AML-193 (cell line): ENCODE measurements at places on chromosomes 6 and 20.

DNA sequence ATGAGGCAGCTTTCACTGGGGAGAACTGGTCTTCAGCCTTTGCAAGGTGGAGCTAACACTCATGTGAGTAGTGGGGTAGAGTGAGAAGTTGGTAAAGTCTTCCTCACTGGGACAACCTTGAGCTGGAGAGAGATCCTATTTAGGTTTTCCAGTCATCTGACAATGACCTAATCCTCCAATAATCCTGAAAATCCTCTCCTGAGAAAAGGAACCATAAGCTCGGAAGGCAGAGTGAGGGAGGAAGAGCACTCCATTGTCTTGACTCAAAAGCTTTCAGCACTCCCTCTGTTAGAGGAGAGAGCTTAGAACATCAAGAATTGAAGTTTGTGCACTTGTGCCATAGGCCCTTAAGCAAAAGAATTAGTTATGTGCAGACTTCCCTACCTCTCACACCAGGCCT lies 77.8 kb downstream of the TRAM2 start:
- no peak for DNase-seq

- DNase-seq, result no peak
These were observed 8.7 kb upstream of the SALL4 start for GRCh38 chr20:51811042-51811355.

DNA sequence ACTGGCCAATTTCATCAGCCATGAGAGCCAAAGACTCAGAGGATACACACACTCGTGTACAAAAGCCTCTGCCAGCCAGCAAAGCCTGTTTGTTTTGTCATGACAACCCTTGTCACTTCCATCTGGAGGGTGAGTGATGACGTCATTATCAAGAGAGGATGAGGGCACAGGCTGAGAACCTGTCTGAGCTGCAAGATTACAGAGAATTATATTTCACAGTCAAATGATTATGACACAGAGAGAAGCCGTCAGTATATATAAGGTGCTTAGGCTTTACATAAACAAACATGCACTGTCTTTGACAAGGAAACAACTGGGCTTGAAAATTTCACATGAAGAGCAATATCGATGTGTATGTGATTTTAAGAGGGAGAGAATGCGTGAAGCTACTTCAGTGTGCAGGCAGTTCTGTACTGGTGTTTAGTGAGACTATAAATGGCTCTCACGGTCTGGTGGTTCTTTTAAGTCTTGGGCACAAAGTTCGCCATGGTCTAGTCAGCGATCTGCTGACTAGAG lies 36.5 kb upstream of the BCLAF1 start:
- DNase-seq, result no peak

- DNase-seq, result no peak
These were observed 96.3 kb upstream of the ZBTB24 start for GRCh38 chr6:109579361-109579760.

DNA sequence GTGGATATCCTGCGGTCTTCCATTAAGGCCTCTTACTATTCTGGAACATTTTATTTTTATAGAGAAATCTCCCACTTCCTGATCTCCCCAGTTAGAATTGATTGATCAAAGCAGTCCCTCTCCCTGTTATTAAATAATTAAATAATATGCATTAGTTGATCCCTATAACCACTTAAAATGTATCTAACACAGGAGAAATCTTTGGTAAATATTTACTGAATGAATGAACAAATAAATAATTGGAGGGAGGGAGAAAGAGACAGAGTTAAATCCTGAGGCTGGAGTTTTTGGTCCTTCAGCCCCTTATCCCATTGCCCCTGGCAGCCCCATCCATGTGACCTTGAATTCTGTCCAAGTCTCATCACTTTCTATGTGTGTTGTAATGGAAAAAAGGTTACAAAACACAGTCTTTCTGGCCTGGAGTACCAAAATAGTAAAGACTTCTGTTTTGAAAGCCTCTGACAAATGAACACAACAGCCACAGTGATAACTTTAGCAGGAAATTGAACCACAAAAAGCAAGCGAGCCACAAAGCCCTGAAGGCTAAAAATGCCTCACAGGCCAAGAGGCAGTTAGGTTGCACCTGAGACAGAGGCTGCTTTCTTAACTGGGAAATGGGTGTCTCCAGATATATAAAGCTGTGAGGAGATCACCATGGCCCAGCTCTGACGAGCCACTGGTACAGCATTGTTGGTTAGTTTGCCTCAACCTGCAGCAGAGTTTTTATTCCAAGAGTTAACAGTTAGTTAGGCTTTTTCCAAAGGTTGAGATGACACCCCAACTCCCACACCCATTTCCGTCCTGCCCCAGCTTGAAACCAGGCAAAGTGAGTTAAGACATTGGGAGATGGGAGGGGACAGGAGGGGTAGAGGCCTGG lies 11.3 kb downstream of the NT5E start:
- DNase-seq, result peak; percentile 95

DNA sequence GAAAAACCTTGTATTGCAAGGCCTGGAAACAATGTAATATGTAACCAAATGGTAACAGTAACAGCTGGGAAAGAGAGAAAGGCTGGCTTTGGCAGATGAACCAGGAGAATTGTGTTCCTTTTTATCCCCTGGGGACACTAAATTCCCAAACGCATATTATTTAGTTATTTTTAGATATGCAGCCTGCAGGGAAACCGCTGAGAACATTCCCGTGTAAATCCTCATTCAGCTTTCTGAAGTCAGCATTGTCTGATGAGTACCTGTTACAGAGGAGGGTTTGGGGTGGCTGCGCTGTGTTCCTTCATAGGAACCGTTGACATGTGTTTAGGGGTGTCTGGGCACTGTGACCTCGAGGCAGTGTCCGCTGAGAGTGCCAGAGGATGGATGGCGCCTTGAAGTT lies 101.3 kb downstream of the SMOC2 start:
- DNase-seq, result no peak

DNA sequence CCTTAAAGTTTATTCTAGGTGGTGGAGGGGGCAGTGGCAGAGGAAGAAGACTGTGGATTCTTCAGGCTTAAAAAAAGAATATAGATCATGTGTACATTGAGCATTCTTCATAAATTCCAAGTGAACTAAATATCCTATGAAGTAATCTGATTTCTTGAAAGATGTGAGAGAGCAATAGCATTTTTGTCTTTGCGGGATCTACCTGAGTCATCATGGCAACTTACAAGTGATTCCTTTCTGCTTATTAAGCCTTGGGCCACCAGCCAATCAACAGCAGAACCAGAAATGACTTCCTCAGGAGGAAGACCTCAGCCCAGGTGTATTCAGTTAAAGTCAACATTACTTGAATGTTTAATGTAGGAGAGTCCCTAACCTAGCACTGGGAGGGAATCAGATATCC lies 756.9 kb downstream of the TFAP2A start:
- no peak for DNase-seq

- no peak for DNase-seq
These were observed 22.5 kb downstream of the HLA-G start for GRCh38 chr6:29850011-29850553.

GRCh38 chr6:12474167-12475140 lies 184.3 kb downstream of the EDN1 start:
- DNase-seq, result no peak

- no peak for DNase-seq
These were observed 142.9 kb downstream of the ADGRB3 start for GRCh38 chr6:68777956-68778355.

DNA sequence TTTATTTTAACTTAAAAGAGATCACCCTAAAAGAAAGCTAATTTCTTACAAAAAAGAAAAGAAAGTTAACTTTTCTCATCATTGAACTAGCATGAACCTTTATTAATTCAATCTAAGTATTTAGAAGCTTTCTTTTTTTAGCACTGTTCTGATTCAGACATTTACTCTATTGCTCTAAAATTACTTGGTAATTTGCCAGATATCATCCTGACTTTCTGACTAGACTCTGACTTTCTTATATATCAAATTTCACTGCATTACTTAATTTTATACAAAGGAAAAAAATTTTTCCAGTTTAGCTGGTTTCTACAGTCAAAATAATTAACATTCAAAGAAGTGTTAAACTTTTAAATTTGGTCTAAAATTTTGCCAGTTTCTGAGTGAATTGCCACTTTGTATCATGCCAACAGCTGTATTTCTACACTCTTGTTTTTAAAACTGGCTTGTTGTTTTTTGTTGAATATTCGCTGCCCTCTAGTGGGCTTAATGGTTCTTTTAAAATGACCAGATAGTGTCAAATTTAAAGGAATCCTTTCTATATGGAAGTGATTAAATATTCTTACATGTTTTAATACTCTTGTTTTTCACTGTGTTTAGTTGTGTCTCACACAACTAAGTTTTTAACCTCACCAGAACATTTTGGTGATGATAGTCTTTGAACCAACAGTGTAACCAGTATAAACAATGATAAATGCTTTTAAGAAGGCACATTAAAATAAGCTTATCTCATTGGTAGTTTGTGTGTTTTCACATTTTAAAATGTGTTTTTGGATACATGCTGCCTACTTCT lies 102.0 kb downstream of the POPDC3 start:
- peak; percentile 68 for DNase-seq

GRCh38 chr20:45322952-45323383 lies 14.9 kb upstream of the MATN4 start:
- peak; percentile 87 for DNase-seq

GRCh38 chr20:57071954-57072583 lies 194.4 kb downstream of the BMP7 start:
- DNase-seq, result no peak

- DNase-seq, result peak; percentile 58
These were observed 10.1 kb upstream of the PYGB start for GRCh38 chr20:25237610-25238318.

- DNase-seq, result no peak
These were observed 627 bp downstream of the RPS18 start for GRCh38 chr6:33272275-33273128.
